Stimulated activated CD4-positive, alpha-beta T cell treated with anti-CD3 and anti-CD28 coated beads, Interleukin-15, amount 100 ng/mL, for 24 hours (primary cell): ENCODE measurements at places on chromosomes 2 and 18.

GRCh38 chr2:7697052-7697451, 779.8 kb downstream of the RNF144A start:
- DNase-seq: no peak

DNA sequence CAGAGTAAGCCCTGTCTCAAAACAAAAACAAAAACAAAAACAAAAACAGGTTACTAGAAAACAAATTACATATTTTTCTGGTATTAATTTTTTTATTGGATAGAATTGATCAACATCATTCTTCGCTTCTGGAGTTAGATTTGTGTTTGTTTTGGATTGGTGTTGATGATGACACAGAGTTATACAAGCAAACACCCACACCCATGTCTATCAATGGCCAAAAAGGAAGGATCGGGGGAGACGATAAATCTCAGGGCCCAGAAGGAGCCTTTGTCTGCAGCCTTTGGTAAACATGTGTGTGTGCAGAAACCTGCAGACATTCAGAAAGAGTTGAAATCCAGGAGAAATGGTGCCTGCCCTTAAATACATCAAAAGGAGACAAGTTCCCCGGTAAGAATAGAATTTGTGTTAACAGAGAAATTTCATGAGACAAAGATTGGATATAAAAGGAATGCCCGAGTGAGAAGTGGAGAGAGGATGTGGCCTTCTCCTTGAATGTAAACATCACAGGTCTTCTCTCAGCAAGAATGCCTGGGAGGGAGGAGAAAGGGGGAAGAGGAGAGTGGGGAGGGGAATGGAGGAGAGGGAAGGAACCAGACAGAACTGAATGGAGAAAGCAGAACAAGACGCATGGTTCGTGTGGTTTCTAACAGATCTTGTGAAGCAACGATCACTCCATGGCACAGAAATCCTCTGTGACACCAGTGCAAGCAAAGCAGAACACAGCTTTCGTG, 40.4 kb upstream of the TMEM178A start:
- DNase-seq: no peak

DNA sequence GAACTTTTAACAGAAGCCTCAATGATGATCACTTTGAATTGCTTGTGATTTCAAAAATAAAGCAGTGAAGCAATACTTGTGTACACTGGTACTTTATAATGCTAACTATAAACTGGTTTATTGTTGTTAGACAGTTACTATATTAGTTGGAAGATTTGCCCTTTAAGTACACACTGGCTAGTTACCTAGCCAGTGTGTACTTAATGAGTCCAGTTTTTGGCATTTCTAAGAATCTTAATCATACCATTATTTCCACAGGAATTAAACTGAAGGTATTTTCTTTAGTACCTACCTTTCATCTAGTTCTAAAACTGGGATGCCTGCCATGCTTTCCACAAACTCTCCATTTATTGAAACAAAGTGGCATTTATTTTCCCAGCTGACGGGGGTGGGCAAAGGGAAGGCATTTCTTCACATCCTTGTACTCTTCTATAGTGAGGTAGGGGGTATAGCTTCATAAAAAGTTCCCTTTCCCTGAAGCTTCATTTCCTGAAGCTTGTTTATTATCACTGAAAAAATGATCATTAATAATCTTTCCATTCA, 49.9 kb downstream of the UGP2 start:
- no peak for DNase-seq

DNA sequence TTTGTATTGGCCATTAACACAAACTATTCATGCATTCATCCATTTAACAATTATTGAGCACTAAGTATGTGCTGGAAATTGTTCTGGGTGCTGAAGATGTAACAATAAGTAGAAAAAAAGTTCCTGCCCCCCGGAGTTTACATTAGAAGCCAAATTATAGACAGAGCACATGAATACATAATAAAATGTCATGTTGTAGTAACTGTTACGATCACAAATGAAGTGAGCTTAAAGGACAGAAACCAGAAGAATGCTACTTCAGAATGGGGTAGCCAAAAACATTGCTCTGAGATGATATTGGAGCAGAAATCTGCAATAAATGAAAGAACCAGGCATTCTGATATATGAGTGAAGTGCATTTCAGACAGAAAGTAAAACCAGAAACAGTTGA, 256.0 kb upstream of the SETBP1 start:
- no peak for DNase-seq

DNA sequence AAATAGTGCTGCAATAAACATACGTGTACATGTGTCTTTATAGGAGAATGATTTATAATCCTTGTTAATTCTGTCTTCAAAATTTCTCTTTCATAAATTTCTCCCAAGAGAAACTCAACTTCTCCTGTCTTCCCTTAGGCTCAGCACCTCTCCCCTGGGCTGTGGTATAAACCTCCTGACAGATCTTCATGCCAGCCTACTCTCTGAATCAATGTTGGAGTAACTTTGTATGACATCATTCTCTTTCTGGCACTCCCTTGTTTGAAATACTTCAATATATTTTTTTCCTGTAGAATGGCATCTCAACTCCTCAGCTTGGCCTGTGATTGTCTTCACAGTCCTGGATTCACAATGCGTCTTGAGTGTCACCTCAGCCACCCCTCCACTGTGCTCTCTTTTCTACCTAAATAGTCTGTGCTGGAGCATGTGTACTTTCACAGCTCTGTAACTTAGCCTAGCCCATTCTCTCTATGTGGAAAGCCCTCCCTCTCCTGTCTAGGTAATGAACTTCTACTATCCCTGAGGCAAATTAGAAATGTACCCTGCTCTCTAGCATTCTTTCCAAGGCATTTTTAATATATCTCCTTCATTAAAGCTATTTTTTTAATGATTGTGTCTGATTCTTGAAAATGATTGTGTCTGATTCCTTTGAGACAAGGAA, 649.9 kb upstream of the FANCL start:
- no peak for DNase-seq

DNA sequence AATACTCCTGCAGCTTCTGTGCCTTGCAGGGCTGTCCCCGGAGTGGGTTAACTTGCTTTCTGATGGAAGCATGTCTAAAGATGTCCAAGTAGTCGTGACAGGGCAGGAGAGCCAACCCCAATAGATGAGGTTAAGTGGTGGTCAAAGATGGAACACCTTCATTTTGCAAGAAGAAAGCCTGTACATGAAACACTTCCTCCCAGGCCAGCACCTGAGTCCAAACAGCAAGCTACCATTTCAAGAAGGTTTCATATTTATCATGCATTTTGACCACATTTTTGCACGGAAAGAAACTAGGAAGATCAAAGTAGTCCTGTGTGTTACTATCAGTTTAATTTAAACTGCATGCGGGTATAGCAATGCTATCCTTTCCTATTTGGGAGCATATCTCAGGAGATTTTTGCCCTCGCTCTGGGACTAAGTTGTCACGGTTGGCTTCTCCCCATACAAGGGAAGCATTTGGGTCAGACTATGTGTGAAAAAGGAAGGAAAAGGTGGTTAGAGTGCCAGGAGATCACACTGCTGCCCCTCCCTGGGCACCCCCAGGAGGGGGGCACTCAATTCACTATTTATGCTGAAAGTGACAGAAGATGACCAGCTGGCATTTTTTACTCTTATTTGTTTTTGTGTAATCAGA, 187.6 kb downstream of the ZNF521 start:
- no peak for DNase-seq

DNA sequence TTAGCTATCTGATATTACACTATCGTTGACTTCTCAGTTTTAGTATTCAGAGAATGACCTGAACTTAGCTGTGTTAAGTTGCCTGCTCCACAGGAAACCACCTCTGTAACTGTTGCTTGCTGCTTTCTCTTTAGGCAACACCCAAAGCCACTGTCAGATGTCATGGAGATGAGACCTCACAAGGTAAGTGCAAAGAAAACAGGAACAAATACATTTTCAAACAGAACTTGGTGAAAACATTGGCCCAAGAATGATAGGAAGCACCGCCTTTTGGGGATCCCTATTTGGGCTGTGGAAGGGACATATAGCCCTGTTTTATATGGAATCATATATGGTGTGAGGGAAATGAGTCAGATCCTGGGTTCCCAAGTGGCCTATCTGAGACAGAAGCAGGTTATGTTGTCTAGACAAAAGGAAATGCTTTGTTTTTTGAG, 143.4 kb downstream of the UBE2E3 start:
- peak; percentile 50 for DNase-seq

DNA sequence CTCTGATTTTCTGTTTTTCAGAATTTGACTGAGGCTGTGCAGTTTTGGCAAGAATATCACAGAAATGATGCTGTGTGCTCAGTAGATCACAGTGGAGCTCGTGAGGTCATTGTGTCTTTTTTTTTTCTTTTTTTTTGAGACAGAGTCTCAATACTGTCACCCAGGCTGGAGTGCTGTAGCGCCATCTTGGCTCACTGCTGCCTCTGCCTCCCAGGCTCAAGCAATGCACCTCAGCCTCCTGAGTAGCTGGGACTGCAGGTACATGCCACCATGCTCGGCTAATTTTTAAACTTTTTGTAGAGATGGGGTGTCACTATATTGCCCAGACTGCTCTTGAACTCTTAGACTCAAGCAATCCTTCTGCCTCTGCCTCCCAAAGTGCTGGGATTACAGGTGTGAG, 203.6 kb downstream of the NCKAP5 start:
- no peak for DNase-seq

GRCh38 chr2:17522303-17522702, 4.1 kb upstream of the RAD51AP2 start:
- no peak for DNase-seq

- no peak for DNase-seq
Measured at GRCh38 chr2:176614049-176614448, 344.8 kb downstream of the MTX2 start.

DNA sequence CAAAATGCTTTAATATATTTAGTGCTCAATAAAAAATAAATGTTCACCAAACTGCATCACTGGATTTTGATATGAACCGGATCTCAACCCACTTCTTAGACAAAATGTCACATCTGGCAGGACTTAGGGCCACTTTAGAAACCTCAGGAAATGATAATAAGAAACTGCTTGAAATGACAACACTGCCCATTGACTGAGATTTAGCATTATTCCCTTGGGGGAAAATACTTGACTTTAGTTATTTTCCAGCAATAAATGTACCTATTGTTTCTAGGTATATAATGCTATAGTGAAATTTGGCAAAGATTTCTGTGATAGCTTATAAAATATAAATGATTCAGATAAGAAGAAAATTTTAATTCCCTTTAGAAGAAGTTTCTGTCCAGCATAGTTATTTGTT, 195.1 kb downstream of the ICOS start:
- no peak for DNase-seq

GRCh38 chr2:179048099-179048498, 1.8 kb downstream of the CCDC141 start:
- DNase-seq: no peak

GRCh38 chr18:63236921-63237846, 82.4 kb downstream of the BCL2 start:
- DNase-seq: no peak

DNA sequence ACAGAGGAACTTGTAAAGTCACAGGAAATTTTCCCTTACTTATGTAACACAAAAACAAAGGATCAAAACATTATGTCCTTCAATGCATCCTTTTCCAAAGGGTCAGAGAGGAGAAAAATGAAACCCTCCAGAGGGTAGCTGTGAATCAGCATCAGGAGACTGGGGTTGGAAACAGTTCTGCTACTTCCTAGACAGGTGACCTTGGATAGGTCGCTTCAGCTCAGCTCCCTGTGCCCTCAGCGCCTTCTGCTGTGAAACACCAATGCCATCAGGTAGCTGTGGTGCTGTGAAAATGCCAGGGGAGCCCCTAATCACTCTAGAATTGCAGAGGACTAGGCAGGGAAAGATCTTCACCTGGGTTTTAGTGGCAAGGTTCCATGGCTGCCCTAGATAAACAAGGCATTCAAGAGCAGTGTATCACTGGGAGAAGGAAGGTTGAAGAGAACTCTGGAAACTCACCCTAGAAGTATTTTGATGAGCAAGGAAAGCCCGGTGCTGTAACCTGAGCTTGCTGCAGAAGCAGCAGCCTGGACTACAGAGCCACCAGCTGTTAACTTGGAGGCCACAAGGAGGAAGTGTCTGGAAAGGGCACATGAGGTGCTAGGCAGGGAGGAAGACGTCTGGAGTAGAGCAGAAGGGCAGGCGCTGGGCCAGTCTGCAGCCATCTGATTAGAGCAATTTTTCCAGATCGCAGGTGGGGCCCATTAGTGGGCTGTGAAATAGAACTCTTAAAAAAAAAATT, 100.7 kb upstream of the MCFD2 start:
- DNase-seq: no peak

GRCh38 chr2:26852405-26853306, 4.7 kb downstream of the DPYSL5 start:
- no peak for DNase-seq

GRCh38 chr2:149928011-149928410, 340.4 kb upstream of the MMADHC start:
- no peak for DNase-seq

- DNase-seq: no peak
Measured at GRCh38 chr2:16049406-16049805, 109.1 kb downstream of the MYCN start.

GRCh38 chr2:85259879-85260278, 67.9 kb downstream of the TGOLN2 start:
- DNase-seq: no peak

GRCh38 chr2:11122380-11122779, 32.9 kb upstream of the SLC66A3 start:
- no peak for DNase-seq

GRCh38 chr2:62234755-62235655, 39.1 kb downstream of the B3GNT2 start:
- DNase-seq: no peak

DNA sequence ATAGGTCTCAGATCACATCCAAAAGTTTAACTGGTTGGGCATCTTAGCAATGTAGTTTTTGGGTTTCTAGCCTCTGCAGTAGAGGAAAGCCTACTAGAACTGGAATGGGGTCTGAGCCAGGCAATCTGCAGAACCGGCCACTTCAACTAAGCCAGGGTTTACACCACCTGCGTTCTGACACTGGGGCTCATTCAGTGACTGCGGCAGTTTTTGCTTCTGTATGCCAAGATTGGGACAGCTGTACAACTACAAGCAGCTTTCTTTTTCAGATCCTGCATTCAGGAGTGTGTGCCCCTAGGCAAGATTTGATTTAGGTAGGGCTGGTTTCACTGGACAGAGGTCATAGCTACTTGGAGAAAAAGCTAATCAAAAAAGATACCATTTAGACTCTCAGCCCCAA, 43.7 kb upstream of the IGFBP5 start:
- DNase-seq: no peak

DNA sequence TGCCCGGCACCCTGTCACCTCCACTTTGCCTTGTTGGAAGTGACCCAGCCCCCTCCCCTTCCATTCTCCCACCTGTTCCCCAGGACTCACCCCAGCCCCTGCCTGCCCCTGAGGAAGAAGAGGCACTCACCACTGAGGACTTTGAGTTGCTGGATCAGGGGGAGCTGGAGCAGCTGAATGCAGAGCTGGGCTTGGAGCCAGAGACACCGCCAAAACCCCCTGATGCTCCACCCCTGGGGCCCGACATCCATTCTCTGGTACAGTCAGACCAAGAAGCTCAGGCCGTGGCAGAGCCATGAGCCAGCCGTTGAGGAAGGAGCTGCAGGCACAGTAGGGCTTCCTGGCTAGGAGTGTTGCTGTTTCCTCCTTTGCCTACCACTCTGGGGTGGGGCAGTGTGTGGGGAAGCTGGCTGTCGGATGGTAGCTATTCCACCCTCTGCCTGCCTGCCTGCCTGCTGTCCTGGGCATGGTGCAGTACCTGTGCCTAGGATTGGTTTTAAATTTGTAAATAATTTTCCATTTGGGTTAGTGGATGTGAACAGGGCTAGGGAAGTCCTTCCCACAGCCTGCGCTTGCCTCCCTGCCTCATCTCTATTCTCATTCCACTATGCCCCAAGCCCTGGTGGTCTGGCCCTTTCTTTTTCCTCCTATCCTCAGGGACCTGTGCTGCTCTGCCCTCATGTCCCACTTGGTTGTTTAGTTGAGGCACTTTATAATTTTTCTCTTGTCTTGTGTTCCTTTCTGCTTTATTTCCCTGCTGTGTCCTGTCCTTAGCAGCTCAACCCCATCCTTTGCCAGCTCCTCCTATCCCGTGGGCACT, 4.5 kb downstream of the RETREG2 start:
- no peak for DNase-seq
